Left renal cortex interstitium (tissue), 4 donors: ENCODE measurements at places on chromosomes 3 and 15. TPM values are rescaled to one million over a fixed set of nuclear protein-coding genes. Genes with fewer than 3 reads are reported as not detected.

GRCh38 chr15:74403991-74404563, 29.7 kb downstream of the SEMA7A start:
- DNase-seq: no peak

Gene ACTRT3
- polyA plus RNA-seq: 4.9 TPM

DNA sequence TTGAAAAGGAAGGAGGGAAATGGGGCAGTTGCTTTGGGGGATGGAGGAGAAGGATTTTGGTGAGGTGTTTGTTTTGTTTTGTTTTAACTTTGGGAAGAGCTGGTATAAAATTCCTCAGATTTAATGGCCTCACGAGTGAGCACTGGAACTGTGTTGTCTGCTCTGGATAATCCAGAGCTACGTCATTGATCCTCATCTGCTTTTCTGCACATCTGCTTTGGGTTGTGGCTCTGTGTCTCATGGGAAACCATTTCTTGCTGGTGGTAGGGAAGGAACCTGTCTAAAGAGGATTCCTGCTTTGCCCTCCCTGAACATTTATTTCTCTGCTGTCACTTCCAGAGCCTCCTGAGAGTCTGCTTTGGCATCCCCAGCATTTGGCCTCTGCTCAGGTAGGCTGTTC, 3.1 kb downstream of the SNRK start:
- DNase-seq: no peak

DNA sequence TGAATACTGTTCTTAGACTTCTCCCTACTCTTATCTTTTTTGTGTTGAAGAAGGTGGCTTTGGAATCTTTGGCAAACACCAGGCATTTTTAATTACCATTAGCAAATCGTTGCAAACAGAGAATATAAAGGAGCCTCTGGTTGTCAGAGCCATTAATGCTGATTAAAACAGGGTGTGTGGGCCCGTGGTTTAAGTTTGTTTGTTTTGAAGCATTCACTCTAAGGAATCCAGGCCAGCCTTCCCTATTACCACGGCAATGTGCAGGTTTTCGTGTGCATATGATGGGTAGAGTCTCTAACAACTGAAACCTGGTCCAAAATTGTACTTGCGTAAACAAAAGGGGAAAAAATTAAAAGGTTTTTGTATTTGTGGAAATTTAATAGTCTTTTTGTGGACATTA, 141.2 kb upstream of the GMNC start:
- no peak for DNase-seq

Gene SLC12A1
- polyA plus RNA-seq: 405 TPM

DNA sequence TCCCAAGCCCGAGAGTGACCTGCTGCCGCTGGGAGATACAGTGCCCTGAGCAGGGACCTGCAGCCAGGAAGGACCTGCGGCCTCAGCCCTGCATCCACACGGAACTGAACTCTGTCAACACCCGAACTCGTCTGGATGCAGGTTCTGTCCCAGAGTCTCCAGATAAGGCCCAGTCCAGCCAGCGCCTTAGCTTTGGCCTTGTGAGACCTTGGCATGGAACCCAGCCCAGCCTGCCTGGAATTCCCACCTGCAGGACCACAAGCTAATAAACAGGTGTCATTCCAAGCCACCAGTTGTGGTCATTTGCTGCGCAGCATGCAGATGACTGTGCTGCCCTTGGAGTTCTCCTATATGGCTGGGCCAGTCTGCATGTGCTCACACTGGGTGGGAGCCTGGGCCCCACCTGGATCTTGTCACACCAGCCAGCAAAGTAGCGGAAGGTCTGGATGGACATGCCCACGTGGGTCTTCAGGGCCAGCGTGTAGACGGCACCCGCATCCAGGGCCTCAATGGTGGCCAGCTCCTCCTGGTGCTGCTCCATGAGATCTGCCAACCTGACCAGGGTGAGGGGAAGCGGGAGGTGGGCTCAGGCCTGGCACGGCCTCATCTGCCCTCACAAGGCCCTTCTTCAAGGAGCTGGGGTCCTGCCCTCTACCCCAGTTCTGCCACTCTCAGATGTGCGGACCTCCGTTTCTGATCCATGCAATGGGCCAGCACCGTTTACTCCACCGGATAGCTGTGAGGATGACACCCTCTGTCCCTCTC, 47.2 kb upstream of the SLC41A3 start:
- DNase-seq: no peak
